Ascending aorta (tissue), 2 donors: ENCODE measurements at places on chromosomes 2 and 18.

DNA sequence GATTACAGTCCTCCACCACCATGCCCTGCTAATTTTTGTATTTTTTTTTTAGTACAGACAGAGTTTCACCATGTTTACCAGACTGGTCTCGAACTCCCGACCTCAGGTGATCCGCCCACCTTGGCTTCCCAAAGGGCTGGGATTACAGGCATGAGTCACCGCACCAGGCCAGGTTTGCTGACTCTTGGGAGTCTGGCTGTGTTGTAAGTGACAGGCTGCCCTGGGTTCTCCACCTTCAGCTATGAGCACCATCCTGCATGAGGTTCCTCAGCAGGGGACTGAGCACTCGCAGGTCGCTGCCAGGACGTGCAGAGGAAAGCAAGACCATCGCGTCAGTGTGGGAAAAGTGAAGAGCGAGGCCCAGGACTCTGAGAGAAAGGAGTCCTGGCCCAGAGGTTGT, 112.6 kb upstream of the NDUFV2 start:
- DNase-seq: no peak

DNA sequence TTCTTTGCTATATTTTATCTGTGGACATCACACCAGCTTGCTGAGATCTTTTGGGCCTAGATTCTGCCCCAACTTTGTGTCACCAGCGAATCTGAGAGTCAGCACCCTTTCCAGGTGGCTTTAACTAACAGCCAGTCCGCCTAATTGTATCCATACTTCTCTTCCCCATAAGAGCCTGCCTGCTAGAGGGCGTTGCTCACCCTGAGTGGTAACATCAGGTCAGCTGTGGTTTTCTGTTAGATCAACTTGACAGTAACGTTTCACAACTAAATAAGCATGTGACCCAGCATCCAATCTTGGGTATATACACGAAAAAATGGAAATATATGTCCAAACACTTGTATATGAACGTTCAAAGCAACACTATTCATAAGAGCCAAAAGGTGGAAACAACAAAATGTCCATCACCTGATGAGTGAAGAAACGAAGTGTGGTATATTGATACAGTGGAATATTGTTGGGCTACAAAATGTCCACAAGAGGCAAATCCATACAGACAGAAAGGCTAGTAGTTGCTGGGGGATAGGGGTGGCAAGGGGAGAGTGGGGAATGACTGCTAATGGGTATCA, 24.9 kb downstream of the EFHD1 start:
- DNase-seq: no peak

DNA sequence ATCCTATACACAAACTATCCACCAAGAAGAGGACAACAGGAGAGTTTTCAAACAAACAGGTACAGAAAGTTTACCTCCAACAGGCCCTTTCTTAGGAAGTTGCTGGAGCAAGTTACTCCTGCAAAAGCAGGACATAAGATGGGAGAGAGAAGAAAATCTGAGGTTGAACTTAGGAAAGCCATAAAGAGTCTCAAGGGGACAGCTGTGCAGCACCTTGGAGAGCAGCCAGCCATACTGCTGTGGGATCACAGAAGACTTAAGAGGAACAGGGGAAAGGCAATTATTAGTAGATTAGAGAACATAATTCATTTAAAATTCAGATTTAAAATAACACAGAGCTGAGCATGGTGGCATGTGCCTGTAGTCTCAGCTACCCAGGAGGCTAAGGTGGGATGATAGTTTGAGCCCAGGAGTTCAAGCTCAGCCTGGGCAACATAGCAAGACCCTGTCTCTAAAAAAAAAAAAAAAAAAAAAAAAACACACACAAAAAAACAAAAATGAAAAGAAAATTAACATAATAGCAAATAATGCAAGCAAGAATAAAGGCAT, 148.1 kb upstream of the SIX3 start:
- no peak for DNase-seq

DNA sequence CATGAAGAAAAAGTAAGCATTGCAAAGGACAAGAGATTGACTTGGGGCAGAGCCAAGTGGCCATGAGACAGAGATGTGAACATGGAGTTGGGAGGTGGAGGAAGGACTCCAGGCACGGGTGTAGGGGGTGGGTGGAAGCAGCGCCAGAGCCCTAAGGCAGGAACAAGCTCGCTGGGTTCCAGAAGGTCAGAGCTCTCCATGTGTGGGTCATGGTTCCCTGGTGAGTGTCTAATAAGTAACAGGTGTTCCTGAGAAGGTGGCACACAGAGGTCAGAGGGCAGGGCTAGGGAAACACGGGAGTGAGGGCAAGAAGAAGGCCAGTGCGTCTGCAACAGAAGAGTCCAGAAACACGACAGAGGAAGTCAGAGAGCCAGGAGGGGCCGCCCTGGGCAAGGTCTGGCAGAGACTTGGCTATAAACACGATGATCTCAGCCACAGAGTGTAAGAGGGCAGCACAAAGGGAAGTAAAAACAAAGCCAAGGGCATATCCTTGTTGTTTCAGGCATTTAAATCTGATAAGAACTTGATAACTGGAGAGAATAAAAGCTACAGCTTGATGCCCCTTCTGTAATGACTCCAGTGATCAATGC, 260.8 kb downstream of the TGIF1 start:
- DNase-seq: peak; percentile 31

DNA sequence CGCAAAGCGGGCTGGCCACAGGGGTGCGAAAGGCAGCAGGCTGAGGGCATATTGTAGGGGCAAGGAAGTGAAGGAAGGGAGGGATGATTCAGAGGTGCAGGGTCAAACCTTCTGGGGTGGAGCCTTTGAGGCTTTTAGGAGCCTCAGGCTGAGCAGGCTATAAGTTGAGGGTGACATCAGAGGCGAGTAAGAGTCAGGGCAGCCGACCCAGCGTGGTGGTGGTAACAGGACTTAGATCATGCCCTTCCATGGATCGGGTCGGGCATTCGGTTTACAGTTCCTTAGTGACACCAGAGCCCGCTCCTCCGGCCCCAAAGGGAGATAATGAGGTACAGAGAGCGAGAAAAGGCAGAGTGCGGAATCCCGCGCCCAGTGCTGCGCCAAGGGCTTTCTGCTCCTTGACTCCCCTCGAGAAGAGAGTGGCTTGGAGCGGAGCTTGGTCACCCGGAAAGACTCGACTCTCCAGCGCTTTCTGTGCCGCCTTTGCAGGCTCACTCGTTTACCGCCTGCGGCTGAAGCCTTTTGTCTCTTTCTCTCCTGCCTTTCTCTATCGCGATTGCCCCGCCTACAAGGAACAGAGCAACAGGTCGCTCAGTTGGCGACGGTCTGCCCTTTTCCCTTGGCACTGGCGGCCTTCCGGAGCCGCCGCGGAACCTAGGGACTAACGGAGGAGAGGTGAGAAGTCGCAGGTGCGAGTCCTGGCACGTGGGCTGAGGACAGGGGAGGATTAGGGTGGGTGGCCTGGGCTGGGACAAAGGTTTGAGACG, 720 bp downstream of the LBX2 start:
- DNase-seq: no peak

- DNase-seq: no peak
Observed at GRCh38 chr2:106336737-106337136, 131.5 kb downstream of the RGPD3 start.

GRCh38 chr2:112585400-112585799, 991 bp downstream of the CHCHD5 start:
- peak; percentile 53 for DNase-seq

DNA sequence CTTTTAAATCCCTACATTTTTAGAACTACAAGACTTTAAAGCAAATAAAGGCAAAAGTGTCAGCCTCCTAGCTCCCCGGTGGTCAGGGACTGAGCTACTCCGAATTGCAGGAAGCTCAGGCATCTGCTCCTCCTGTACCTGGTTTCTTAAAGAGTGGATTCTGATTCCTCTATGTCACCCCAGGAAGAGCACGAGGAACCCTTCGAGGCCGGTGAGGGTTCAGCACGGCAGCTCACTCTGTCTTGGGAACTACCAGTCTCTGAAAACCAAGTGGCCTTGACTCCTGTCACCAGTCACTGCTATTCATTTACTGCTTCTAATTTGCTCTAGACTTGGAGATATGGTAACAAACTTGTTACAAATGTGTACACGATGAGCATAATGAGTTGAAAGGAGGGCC, 2.3 kb downstream of the PER2 start:
- DNase-seq: no peak

GRCh38 chr2:150259746-150260145, 227.7 kb downstream of the RND3 start:
- DNase-seq: no peak

GRCh38 chr2:219218732-219219701, at the start of gene ABCB6:
TSS of gene ABCB6 (minus strand) at chr2:219218958. CDS start at chr2:219218673, 285 bp downstream.
- DNase-seq: peak; percentile 99

- DNase-seq: no peak
Observed at GRCh38 chr2:237726401-237726830, 72.2 kb upstream of the RBM44 start.

GRCh38 chr2:219997341-219997851, 370.0 kb downstream of the SLC4A3 start:
- no peak for DNase-seq

DNA sequence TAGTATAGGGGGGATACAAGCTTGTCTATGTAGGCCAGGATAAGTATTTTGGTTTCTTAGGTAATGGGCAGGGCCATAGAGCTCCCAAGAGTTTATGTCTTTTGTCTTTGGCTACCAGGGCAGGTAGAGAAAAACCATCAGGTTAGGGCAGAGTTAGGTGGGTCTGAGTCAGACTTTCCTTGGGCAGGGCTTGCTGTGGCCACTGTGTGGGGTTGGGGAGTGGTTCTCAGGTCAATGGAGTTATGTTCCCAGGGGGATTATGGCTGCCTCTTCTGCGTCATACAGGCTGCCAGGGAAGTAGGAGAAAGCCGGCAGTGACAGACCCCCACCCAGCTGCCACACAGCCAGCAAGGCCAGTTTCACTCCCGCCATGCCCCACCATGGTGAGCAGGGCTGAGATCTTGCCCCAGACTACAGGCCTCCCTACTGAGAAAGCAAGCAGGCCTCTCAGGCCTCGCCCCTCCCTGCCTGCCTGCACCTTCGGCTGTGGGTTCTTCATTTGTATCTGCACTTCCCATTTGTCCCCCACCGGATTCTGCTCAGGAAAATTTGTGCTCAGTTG, 55.5 kb downstream of the RPIA start:
- no peak for DNase-seq

DNA sequence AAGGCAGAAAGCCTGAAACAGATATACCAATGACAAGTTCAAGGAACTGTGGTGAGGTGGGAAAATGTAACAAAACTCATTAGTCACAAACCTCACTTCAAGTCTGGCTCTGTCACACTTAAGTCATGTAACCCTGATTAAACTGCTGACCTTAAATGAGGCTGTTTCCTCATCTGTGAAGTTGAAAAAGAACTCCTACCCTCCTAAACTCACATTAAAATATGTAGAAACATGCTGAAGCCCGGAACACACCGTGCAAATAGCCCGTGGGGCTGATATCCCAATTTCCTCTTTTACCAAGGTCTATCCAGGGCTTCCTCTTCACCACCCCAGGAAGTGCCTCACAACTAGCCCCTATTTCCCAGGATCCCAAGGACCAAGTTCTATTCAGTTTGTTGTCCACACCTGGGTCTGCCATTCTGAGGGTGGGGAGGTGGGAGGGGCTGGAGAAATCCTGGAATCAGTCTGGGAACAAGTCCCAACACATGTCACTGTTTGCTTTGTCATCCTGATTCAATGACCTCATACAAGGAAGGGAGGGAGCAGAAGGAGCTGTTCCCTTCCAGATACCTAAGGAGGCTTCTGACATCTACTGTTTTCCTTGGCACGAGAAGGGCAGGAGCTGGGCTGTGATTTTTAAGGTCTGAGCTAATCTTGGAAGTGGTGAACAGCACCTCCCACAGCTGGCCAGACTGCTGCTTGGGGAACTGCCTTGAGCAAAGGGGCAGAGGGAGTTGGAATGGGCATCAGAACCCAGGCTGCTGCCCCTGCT, 42.3 kb downstream of the SLC4A1AP start:
- DNase-seq: peak; percentile 84

DNA sequence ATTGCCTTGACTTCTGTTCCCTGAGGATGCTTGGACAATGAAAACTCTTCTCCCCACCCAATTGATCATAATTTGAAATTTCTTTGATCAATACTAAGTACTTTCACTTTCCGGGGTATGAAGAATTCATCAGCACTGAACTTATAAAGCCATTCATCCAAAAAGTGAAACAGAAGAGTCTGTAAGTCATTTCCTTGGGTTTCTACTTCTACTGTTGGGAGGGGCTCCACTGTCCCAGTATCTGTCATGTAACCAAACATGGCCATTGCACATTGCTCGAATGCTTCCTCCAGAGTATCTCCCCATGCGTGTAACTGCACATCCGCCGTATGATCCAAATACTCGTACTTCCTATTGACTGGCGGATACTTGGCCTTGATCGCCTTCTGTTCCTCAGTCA, 30.3 kb downstream of the NCL start:
- no peak for DNase-seq

DNA sequence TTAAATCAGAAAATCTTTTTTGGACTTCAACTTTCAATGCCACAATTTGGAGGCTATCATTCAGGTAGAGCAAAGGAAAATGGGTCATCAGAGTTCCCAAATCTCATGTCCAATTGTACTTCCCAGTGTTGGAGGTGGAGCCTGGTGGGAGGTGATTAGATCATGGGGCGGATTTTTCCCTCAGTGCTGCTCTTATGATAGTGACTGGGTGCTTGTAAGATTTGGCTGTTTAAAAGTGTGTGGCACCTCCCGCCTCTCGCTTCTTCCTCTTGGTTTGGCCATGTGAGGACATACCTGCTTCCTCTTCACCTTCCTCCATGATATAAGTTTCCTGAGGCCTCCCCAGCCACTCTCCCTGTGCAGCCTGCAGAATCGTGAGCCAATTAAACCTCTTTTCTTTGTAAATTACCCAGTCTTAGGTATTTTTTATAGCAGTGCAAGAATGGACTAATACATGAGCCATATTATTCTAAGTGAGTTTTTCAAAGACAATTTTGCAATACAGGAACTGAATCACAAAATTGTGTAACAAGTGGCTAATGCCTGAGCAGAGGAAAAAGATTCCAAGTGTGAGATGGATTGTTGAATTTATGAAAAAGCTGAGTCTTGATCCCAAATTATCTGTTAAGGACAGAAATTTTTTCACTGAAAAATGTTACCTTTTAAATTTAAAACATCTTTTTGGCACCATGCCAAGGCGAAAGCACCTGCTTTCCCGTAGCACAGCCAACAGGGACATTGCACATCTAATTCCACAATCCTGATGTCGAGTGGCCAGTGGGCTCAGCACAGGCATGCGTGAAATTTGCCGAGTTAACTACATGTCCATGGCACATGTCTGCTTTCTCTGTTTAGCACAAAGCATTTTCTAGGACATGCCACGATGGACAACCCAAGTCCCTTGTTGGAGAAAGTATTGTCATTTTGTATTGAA, 150.9 kb downstream of the COL6A3 start:
- DNase-seq: no peak

DNA sequence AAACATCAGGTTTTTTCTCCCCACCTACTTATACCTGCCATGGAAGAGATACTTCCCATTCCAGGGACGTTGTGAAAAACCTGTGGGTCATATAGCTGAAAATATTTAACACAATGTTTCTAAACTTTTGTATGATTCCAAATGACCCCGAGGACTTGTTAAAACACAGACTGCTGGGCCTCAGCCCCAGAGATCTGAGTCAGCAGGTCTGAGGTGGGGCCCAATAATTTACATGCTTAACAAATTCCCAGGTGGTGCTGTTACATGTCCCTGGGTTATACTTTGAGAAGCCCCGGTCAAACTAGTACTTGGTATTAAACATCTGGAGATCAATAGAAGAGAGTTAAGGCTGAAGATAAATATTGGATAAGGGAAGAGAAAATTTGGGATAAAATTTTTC, 71.4 kb upstream of the FRZB start:
- no peak for DNase-seq

- no peak for DNase-seq
Observed at GRCh38 chr2:160351956-160352355, 141.7 kb downstream of the RBMS1 start.

- DNase-seq: no peak
Observed at GRCh38 chr2:17311771-17312511, 206.3 kb downstream of the RAD51AP2 start.
